ENCODE measurements at places on chromosomes 12 and 14. TPM values are rescaled to one million over a fixed set of nuclear protein-coding genes. Genes with fewer than 3 reads are reported as not detected.

GRCh38 chr12:34402899-34403705, 380.8 kb downstream of the ALG10 start:
- DNase-seq, result peak; percentile 24

GRCh38 chr12:113373969-113374368, 15.6 kb downstream of the PLBD2 start:
- DNase-seq, result peak; percentile 40

The RNASE7 gene
- not detected for total RNA-seq

GRCh38 chr12:107748472-107748871, 12.5 kb downstream of the PRDM4 start:
- DNase-seq, result no peak

DNA sequence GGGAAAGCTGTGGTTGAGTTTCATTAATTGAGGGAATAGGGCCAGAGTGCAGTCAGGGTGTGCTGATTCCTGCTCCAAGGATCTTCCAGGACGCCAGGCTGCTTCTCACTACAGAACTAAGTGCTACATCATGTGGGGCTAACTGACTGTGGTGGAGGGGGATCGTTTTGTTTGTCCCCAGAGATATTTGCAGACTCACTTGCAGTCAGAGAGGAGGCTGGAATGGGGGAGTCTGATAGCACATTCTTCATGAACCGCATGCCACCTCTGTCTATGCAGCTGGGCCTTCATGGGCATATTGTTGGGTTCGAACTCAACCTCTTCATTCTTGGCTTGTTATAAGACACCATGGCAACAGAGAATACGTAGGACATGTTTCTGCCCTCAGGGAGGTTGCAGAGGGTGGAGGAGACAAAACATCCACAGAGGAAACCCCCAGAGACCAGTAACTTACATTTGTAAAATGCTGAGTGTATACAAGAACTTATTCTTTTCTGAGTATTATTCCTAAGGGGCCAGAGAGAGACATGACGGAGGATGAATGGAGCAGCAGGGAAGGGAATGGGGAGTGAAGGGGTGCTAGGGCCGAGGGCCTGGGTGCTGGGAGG, 13.0 kb downstream of the KRT7 start:
- no peak for DNase-seq

The ABCD2 gene
- 9.2 TPM for total RNA-seq

GRCh38 chr14:50070840-50071548, 45.4 kb downstream of the VCPKMT start:
- DNase-seq, result no peak

GRCh38 chr14:49688701-49689030, 652 bp upstream of the POLE2 start:
- no peak for DNase-seq

Measured in Right ventricle myocardium superior (tissue), 1 donor.